Esophagus mucosa (tissue), 1 donor: ENCODE measurements at places on chromosomes 5 and 9. TPM values are rescaled to one million over a fixed set of nuclear protein-coding genes. Genes with fewer than 3 reads are reported as not detected.

Gene SNCAIP
- total RNA-seq, result 2.3 TPM

DNA sequence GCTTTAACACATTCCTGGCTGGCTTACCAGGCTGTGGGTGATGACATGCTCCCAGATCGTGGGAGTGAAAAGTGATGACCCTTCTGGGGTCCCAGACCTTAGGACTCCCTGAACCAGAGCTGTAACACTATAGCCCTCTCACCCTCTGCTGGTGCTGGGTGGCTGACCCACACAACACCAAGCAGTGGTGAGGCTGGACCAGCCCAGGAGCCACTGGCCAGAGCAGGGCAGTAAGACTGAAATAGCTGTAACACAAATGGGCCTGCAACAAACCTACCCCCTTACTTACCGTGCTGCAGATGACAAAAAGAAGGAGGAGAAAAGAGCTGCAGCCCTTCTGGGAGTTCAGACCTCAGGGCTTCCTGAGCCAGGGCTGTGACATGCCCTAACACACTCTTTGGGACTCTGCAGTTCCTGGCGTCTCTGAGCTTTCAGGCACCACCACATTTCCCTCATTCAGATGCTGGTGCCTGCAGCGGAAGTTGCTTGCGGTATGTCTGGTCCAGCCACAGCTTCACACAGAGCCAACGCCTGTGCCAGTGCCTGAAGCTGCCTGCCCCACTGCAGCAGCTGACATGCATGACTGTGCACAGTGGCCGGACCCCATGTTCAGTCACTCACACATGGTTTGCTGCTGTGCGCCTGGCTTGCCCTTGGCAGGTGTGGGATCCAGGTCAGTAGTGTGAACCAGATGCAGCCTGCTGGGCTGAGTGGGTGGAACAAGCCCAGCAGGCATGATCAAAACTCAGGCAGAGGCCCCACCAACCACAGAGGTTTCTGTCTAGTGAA, 1247.4 kb downstream of the EFNA5 start:
- no peak for ATAC-seq

GRCh38 chr9:130289711-130290241, 24.2 kb downstream of the HMCN2 start:
- no peak for ATAC-seq

DNA sequence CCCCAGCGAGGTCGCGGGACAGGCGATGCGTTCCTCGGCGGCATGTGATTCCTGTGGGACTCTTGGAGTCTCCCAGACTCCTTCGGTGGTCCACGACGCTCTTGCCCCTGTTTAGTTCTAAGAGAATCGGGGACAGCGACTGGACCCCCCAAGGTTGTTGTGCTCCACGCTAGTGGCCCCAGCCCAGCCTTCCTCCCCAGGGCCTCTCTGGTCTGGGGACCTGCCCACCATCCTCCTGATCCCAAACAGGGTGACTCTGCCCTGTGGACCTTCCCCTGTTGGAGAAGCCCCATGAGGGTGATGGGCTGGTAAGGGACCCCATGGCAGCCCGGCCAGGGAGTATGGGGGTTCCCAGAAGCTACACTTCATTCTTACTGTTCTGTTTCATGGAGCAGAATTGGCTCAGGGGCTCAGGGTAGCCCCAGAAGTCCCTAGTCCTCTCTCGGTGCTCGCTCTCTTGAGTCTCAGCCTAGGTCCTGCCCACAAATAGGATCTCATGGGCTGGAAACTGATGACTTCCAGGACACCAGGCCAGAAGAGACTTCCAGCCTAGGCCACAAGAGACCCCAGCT, 880 bp downstream of the CARD19 start:
- no peak for ATAC-seq

DNA sequence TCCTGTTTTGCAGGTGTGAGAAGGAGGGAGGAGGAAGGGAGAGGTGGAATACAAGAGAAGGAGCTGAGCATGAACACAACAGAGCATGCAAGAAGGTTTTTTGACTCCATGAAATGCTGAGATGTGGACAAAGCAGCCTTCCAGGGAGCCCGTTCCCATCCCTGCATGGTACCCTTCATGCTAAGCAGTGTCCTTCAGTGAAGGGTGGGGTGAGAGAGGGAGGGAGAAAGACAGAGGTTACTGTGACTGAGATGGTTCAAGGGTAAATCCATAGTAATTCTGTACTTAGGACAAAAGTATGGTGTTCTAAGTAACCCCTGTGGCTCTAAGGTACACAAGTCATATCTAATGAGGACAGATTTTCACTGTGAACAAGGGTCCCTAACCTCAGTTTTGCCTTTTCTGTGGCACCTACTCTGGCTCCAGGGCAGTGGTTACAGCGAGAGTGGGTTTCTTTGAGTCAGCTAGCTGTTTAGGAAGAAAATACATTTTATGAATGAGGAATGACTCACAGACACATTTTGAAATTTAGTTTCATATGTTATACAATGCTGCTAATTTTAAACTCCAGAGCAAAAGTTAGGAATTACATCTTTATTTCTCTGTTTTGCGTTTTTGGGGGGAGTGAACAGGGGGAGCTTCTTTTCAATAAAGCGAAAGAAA, 184.9 kb upstream of the SLC12A2 start:
- no peak for ATAC-seq

DNA sequence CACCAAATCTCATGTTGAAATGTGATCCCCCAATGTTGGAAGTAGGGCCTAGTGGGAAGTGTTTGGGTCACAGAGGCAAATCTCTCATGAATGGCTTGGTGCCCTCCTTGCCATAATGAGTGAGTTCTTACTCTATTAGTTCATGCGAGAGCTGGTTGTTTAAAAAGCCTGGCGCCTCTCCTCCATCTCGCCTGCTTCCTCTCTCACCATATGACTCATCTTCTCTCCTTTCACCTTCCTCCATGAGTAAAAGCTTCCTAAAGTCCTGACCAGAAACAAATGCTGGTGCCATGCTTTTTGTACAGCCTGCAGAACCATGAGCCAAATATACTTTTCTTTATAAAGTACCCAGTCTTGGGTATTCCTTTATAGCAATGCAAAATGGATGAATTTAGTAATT, 20.9 kb upstream of the ARHGAP26 start:
- peak; percentile 67 for ATAC-seq

DNA sequence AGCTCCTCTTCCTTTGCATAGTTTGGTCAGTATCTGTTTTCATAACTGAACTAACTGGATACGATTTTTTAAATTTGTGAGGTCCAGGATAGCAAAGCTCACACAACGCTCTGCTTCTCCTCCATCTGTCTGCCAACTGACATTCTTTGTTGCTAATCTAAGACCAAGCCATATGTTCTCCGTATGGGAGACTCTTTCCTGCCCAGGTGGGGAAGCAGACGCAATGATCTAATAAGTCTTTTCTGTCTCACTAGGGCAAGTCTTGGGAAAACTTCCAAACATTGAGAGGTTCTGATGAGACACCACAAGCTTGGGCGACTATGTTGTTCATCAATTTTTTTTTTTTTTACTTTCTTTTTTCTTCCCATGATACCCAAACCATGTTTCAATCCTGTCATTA, 558.5 kb downstream of the EFNA5 start:
- no peak for ATAC-seq

- ATAC-seq, result no peak
Observed at GRCh38 chr5:140978260-140978659, 12.0 kb downstream of the PCDHAC2 start.

DNA sequence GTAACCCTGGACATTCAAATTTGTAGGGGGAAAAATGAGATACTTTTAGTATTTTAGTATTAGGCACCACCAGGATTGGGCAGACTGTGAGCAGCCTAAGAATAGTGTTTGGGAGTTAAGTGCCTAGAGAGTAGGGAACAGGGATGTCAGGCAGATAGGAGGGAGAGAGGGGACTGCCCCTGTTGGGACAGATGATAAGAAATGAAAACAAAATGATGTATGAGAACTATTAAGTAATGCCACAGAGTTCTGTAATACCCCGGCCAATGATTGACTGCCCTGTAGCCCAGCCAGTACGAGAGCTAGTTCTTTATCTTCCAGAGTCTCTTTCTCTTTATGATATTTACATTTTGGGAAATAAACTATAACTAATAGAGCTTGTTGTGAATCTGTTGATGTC, 24.4 kb downstream of the ARHGAP26 start:
- ATAC-seq, result no peak

Gene GRXCR2
- total RNA-seq, result not detected

Gene RFESD
- total RNA-seq, result 1.5 TPM

DNA sequence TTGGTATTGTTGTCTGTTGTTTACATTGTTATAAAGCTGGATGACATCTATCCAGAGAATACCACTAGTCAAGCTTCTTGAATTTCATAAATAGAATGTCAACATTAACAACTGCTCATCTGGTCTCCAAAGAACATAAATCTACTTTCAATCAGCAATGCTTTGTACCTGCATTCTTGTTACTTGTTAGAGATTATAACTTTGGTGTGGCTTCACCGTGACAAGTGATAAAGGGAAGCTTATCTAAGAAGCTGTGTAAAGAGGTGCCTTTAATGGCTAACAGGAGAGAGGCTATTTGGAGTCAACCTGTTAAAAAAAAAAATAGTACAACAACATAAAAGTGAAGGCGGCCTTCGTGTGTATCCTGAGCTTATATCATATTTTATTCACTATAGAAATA, 41.8 kb downstream of the MUSK start:
- ATAC-seq, result no peak

Gene PNPLA7
- 1.0 TPM for total RNA-seq

DNA sequence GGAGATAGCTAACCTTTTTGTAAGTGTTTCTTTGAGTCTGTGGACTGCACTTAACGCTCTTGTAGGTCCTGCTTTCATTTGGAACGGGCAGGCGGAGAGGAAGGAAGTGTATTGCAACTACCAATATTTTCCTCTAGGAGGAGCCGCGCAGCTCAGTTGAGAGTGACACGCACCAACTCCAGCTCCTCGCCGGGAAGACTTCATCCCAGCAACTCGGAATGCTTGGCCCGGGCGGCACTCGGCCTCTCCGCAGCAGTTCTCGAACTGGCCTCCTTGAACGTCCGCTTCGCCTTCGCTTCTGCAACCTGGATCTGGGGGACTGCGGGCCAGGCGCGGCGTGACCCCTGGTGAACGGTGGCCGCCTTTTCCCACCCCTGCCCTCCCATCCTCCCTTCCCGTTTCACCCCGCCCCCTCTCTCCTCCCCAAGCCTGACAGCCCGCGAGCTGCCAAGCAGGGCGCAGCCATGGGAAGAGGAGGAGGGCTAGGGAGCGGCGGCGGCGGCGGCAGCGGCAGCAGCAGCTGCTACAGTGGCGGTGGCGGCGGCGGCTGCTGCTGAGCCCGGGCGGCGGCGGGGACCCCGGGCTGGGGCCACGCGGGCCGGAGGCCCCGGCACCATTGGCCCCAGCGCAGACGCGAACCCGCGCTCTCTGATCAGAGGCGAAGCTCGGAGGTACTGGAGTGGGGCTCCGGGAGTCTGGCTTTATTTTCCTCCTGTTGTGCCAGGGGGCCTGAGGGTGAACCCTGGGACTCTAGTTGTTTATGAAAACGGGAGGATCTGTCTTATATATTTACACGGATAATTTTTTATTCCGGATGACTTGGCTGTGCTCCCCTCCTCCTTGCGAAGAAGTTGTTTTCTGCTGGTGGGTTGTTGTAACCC, at the start of gene GHR:
Gene GHR (plus strand): TSS at position 155 of the 881 bp plus-strand sequence. CDS start 142,436 bp downstream, outside the sequence.
- peak; percentile 94 for ATAC-seq

DNA sequence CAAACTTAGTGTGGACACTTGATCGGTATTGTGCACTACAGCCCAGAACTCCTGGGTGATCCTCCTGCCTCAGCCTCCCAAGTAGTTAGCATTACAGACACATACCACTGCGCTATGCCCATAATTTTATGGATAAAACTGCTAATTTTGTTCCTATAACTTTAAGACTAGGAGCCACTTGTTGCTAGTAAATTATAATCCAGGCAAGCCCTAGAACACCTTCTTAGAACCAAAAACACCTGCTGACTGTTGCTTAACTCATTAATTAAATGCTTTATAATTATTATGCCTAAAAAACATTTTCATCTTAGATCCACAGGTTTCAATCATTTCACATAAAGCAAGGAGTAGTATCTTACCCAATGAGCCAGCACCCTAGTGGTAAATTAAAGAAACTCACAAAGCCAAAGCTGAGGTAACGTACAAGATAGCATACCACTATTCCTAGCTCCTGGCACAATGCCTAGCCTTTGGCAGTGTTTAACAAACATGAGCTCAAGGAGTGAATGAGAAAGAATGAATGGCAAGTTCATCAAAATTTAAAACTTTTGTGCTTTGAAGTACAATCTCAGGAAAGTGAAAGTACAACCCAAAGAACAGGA, 5.4 kb downstream of the MRPS27 start:
- peak; percentile 36 for ATAC-seq

Gene ADAMTS16
- total RNA-seq, result not detected

Gene MYMK
- total RNA-seq, result not detected

GRCh38 chr5:180041301-180042274, 30.0 kb downstream of the RNF130 start:
- ATAC-seq, result no peak

- no peak for ATAC-seq
Observed at GRCh38 chr9:80503671-80504281, 932.0 kb downstream of the TLE4 start.

GRCh38 chr9:126057121-126057825, 269.4 kb upstream of the MVB12B start:
- no peak for ATAC-seq

DNA sequence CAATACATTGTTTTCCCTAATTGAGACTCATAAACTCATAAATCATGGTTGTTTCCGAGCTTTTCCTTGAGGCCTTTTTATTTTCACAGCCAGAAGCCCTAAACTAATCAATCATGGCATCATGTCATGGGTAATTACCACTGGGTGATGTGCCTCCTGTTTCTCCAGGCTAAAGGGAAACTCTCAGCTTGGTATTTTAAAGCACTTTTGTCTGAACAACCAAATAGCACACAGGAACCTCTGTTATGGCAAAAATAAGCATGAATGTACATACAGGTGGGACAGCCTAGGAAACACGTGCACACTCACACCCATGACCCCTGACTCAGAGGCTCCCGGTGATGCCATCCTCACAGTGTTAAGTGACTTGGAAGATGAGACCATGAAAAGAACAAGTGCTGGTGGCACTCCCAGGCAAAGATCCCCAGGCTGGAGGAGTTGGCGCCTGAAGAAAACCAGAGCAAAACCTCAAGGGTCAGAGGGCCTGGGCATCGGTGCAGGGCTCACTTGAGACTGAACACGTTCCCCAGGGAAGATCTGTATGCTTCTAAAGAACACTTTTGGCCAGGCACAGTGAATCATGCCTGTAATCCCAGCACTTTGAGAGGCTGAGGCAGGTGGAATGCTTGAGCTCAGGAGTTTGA, 154.3 kb downstream of the ROR2 start:
- peak; percentile 70 for ATAC-seq

GRCh38 chr5:5179079-5179478, 38.9 kb downstream of the ADAMTS16 start:
- no peak for ATAC-seq

DNA sequence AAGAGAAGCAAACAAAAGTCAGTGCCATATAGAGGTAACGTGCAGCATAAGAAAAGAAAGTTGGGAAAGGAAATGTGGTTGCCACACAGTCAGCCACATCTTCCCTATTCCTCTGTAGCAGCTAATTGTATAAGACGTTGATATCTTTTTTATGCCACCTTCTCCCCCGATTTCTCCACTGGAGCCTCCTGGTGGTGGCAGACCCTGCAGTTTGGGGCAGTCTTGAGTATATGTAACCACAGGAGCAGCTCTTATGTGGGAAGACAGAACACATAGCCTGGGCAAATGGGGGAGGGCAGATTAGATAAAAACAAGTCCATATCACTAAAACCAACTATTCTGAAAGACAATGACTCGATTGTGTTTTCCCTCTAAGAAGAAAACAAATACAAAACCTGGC, 99.7 kb downstream of the PLCXD3 start:
- ATAC-seq, result no peak

Gene SEC61B
- total RNA-seq, result 75.8 TPM

Gene C5orf58
- total RNA-seq, result not detected

Gene CCDC180
- 0.72 TPM for total RNA-seq
